ENCODE measurements at places on chromosomes 7 and 10. TPM values are rescaled to one million over a fixed set of nuclear protein-coding genes. Genes with fewer than 3 reads are reported as not detected.

DNA sequence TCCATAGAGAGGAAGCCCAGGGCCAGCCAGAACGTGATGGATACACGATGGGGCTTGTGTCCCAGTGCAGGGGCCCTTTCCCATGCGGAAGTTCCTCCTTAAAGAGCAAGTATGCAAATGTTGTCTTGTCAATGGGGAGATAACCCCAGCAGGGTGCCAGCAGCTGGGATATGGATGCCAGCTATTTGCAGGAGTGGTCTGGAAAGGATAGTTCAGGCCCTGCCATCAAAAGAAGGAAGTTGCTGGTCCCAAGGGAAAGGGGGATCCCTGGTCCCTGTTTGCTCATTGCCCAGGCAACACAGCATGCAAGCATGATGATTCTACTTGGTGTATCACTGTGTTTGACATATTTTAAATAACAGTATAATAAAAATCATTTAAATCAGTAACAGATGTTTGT, 73.1 kb upstream of the HECW1 start:
- DNase-seq = no peak

GRCh38 chr7:148918058-148918596, 34.0 kb upstream of the EZH2 start:
- no peak for DNase-seq

GRCh38 chr7:12674861-12675260, 12.6 kb upstream of the ARL4A start:
- DNase-seq = no peak

- no peak for DNase-seq
These were observed 279.9 kb downstream of the NEBL start for GRCh38 chr10:20616918-20617810.

DNA sequence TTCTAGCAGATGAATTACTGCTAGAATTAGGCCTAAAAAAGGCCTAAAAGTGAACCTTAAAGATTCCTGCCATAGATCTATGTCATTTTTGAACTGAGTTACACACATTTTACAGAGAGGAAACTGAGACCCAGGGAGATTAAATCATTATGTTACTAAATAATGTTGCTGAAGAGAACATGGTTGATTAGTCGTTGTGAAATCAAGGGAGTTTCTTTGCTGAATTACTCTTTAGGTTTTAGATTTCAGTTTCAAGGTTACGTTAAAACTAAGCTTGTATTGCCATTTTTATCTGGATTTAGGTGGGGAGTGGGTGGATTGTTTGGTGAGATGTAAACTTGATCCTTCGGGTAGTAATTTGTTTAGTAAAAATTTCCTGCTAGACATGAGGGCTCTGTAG, 21.3 kb downstream of the CDK14 start:
- no peak for DNase-seq

DNA sequence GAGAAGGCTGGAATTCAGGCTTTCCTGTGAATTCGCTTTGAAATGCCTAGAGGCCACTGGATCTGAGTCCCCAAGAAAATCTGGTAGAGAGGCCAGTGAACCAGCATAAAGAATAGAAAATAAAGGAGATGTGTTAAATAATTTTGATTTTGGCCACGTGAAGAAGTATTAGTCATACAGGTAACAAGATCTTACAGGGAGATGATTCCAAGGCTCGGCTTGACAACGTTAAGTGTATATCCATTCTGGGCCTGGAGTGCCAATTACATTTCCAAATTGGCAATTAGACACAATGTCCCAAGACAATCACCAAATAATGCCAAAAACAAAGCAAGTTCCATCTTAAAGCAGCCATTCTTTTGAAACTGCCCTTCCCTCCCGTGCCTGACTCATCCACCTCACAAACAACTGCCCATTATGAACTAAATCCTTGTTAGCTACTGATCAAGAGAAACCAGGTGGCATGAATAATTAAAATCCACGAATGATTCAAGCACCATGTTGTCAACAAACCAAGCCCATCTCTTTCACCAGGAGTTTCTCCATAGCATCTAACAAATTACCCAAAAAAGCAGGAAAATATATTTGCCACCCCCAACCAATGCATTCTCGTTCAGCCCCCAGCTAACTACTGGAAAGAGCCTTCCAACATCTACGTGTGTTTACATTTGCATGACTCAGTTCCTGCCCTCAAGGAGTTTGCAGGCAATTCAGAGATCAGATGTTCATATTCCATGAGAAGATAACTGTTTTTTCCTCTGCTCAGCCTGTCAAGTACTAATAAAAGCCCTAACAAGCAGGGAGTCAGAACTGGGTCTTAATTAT, 8.5 kb downstream of the KCNMA1 start:
- no peak for DNase-seq

DNA sequence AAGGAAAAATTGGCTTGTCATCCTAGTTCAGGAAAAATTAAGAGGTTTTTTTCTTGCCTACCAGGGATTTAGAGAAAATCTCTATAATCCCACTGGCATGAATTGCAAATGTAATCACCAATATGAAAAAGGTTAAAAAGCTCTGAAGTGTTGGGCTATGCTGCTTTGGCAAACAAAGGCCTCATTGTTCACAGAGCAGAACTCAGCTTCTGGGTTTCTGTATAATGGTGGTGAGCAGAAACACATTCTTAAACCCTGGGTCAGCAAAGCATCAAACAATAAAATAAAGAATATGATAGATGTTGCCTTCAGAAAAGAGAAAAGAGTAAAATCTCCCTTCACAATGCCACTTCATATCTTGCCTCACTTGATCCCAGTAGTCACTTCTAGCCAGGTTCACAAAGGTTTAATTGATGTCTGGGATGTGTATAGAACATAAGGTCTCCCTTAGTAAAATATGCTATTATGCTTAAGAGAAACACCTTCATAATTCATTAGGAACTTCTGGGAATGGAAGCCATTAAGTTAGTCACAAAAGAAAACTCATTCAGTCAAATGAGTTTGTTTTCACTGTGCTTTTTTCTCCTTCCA, 1255.5 kb upstream of the PHF14 start:
- no peak for DNase-seq

The CDK5 gene
- 6.7 TPM for total RNA-seq

The PDZD8 gene
- 20.0 TPM for total RNA-seq

DNA sequence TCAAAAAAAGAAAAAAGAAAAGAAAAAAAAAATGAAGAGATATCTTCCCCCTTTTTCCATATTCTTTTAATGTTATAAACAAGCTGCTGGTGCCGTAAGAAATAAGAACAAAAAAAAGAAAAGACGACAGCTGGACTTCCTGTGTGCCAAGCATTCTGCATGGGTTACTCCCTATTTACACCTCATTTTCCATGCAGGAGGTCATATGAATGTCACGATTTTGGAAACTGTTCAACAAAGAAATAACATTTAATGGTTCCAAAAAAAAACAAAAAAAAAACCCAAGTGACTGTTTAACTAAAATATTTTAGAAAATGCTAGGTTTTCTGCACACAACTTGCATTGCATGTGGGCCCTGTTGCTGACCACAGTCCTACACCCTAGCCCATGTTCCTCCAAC, 159.3 kb downstream of the TNS3 start:
- no peak for DNase-seq

DNA sequence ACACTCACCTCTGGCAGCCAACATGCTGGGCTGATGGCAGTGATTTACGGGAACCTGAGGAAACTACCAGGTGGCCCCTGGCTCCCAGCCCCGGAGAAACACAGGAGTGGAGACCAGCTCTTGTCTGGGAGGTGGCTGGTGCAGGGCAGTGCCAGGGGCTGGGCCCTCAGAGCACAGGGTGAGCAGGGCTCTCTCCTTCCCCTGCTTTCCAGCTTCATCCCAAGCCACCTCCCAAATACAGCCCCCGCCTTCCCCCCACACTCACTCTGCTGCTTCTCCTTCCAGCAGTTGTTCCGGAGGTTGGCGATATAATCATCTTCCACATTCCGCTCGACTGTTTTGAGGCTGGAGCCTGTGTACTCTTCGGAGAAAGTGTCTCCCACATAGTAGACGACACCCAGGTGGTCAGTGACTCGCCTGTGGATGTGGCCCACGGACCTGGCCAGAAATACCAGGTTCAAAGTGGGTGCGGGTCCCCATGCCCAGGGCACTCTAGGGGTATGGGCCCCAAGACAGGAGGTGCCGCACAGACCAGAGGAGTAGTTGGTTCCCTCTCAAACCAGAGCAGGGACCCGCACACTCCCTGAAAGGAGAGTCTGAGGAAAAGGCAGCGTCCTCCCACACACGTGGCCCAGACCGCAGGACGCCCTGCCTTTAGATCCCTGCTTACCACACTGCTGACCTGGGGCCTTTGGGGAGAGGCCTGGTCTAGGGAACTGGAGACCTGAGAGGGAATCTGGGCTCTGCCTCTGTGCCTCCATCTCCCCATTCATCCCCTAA, 18.3 kb downstream of the DNAJB12 start:
- peak; percentile 57 for DNase-seq

DNA sequence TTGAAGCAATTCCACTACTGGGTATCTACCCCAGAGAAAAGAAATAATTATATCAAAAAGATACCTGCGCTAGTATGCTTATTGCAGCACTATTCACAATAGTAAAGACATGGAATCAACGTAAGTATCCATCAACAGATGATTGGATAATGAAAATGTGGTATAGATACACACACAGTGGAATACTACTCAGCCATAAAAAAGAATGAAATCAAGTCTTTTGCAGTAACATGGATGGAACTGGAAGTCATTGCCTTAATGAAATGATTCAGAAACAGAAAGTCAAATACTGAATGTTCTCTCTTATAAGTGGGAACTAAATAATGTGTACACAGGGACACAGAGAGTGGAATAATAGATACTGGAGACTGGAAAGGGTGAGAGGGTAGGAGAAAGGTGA, 7.4 kb upstream of the SLC35B4 start:
- DNase-seq = no peak

- DNase-seq = no peak
These were observed 3.0 kb upstream of the AQP1 start for GRCh38 chr7:30908681-30909080.

DNA sequence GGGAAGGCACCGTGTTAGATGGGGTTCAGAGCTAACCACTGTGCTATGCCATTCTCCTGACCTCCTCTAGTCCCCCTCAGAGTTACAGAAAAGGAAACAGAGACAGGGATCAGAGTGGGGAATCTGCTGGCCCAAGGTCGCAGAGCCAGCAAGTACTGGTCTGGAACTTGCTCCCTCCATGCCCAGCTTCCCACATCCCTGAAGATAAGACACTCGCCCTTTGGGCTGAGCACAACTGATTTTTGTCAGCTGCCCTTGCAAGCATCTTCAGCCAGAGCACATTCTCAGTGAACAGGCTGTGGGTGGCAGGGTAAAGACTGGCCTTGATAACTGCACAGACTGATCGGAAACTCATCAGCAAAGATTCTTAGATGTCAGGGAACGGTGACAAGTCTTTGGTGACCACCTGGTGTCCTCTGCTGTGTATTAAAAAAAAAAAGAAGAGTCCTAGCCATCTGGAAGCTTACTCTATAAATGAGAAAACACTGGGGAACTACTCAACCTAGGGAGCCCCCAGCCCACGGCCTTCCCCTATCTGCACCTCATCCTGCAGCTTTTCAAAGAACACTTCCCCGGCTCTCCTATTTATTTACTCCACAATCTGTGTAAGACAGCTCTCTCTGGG, 1.3 kb upstream of the SORBS1 start:
- no peak for DNase-seq

The SLIT1 gene
- 0.08 TPM for total RNA-seq

The ZNF804B gene
- total RNA-seq = not detected

Measured in Right ventricle myocardium inferior (tissue), 1 donor.